ENCODE measurements at places on chromosomes 5 and 9.

DNA sequence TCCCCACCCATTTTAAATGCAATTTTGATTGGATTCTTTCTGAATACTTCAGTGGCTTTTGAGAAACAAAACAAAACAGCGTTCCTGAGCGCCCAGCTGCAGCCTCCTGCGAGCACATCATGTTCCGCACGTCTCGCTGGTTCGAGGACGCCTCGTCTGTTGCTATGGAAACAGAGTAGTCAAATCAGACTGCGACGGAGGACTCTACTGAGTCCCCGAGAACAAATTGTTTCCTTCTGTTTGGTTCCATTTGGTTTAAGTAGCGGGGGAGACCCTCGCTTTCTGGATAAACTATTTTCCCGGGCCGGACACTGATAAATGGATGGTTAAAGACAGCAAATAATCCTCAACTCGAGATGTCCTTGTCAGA is 69.0 kb downstream of the SLC28A3 start:
- DNase-seq = no peak

DNA sequence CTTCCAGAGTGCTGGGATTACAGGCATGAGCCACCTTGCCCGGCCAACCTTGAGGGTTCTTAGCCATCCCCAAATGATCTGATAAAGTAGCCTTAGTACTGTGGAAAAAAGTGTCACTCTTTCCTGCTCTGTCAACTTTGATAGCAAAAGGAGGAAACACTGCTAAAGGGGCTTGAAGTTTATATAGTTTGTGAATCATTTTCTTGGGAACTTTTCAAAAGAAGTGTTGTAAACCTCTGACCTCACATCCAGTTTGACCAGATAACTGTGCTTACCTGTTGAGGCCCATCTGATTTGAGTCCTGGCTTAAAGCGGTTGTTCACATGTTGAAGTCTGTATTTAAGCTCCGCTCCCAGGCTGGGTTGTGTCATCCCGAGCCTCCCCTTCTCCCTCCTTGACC is 303.3 kb downstream of the DOCK8 start:
- no peak for DNase-seq

DNA sequence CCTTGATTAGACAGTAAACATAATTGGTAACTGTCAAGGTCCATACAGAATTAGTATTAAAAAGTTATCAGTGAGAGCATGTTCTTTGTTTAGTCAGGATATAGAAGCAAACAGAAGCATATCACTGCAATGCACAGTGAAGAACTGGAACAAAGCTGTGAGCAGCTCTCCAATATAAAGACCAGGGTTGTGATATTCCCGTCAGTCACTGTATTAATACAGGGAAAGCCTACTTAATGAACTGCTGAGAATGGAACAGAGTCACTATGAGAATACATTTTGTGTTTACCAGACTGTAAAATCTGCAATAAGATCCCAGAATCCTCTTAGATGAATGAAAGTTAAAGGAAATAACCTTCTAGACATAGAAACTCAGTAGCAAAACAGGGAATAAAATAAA is 58.2 kb downstream of the EFNA5 start:
- no peak for DNase-seq

DNA sequence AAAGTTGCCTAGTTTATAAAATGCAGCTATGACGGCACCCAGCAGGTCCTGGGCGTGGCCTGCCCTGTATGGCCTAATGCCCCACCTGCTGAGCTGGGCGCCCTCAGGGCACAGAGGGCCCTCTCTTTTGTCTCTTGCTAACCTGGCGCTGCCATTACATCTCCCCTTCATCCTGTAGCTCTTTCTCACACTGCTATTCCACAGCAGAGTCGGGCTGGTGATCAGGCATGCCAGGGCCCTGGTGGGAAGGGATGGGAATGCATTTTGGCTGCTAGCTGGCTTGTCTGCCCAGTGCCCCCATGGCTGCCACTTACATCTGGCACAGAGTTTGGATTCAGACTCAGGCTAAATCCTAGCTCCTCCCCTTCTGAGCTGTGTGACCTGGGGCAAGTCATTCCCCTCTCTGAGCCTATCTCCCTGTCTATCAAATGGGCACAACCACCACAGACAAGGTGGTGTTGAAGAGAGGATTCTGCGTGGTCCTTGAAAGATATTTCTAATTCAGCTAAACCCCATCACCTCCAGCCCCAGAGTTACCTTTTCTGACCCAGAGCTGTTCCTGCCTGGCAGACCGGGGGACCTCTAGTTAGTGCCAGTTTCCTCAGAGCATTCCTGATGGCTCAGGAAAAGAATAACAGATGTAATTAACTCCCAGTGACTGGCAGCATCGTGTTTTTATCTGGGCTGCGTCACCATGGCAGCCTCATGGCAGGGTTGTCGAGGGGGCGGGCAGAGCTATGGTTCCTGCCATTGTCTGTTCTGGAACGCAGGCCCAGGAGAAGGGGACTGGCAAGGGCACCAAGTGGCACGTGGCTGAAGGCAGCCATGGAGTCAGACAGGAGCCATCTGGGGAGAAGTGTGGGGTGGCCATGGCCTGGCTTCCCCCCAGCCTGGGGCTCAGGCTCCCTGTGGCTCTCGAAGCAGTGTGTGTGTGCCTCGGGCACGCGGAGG is 6.3 kb downstream of the PRR7 start:
- no peak for DNase-seq

DNA sequence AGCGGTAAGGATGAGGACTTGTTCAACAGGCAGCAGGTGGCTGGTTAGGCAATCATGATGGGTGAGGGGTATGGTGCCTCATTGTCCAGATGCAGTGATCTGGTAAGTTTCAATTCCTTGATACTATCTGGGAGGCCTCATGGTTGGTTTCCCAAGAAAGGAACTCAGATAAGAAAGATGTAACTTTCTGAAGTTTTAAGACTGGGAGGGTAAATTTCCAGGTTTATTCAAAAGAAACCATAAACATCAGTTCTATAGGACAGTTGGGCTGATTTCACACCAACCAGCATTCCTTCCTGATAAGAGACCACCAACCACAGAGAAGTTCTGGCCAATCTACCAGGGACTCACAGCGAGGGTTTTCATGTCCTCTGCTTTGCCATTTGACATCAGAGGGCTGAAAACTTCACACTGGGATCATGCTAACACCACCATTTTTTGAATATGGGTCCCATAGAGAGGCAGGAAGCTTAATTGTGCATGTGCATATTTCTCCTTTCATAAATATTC is 773 bp upstream of the AGGF1 start:
- peak; percentile 14 for DNase-seq

GRCh38 chr5:10471677-10472076 is 30.0 kb downstream of the ROPN1L start:
- DNase-seq = no peak

DNA sequence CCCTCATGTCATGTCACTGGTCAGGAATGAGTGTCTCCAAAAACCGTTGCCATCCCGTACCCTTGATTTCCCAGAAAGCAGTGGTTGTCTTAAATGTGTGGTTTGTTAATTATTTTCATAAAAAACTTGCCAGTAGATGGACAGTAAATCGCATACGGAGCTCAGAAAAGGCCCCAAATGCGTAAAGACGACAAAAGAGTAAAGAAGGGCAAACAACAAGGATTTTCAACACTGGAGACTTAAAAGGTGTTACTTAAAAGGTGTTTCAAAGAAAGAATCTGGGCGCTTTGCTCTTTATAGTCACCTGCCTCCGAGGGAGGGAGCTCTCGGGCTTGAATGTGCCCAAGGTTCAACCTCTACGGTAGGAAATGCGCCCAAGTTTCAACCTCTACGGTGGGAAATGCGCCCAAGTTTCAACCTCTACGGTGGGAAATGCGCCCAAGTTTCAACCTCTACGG is 734 bp downstream of the KIF27 start:
- peak; percentile 51 for DNase-seq

- DNase-seq = no peak
Observed at GRCh38 chr9:134061688-134062371, 6.0 kb downstream of the BRD3 start.

DNA sequence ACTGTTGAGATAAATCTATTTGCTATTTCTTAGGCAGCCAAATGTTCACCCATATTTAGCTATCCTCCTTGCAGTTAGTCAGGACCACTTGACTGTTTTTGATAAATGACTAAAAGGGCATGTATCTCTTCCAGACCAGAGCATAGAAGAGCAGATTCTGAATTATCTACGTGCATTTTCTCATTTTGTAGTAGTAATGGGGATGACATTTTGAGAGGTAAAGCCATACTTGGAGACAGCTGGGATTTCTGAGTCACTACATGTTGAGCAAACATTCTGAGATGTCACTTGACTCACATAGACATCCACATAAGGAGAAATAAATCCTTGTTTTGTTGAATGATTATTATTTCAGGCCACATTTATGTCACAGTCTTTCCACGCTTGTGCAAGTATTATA is 297.6 kb downstream of the CDH10 start:
- DNase-seq = no peak

DNA sequence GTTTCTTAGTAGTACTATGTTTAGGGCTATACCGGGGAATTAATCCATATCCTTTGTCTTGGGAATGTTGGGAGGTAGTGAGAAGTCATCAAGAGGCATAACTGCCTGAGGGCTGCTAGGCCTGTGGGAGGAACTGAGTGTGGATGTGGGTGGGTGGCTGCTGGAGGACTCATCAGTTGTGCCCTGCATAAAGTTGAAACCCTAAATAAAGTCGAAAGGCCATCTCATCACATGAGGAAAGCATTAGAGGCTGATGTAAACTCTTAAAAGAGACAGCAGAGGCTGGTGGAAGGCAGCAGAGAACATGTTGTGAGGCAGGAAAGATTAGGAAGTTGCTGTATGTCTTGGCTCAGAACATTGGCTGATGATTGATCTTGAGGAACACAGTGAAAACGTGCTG is 143.8 kb downstream of the MAST4 start:
- DNase-seq = no peak

- no peak for DNase-seq
Observed at GRCh38 chr5:74040811-74041491, 415.0 kb downstream of the ARHGEF28 start.

GRCh38 chr9:116182876-116183275 is 29.3 kb downstream of the PAPPA start:
- no peak for DNase-seq

- DNase-seq = no peak
Observed at GRCh38 chr5:176134529-176135223, 103.5 kb upstream of the SIMC1 start.

DNA sequence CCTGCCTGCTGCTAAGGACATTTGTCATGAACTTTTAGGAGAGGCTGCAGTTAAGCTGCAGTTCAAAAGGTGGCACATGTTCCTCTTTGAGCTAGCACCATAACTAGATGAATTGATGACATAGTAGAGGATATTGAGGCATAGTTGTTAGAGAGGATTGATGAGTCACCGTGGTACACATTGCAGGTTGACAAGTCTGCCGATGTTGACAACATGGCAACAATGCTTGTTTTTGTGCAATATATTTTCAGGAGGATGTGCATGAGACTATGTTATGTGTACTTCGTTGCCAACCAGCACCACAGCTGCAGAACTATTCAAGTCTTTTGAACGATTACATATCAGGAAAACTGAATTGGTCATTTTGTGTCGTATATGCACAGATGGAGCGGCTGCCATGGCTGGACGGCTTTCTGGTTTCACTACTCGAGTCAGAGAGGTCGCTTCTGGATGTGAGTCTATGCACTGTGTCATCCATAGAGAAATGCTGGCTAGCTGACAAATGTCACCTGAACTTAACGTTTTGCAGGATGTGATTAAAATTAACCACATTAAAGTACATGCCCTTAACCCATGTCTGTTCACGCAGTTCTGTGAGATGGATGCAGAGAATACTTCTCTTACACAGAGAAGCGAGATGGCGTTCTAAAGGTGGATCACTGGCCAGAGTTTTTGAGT is 24.2 kb downstream of the ANP32B start:
- DNase-seq = no peak

DNA sequence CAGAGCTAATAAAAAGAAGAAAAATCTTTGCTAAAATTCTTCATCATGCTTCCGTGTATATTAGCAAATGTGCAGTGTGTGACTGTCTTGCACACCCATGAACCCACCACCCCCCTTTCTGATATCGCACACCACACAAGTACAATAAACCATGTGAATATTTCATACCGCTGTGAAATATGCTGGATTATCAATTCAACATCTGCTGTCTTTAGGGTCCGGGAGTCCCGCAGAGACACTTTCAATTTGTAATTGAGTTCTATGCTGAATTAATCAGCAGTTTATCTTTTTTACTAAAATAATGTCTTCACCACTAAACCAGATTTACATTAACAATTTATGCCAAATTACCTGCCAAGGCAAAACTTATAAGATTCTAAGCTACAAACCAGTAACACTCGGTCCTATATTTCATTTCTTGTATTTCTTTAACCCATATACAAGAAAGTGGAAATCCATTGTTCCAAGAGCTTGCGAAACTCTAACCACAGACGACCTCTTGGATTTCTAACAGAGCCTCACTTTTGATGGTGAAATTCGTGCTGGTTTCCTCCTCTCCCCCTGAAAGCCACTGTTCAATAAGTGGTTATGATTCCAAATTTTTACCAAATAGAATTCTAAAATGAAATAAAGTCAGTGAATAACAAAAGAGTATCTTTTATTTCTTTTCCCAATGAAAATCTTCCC is 44.2 kb downstream of the PSMB7 start:
- DNase-seq = peak; percentile 44

GRCh38 chr9:134033516-134034214 is 8.4 kb downstream of the BRD3OS start:
- no peak for DNase-seq

DNA sequence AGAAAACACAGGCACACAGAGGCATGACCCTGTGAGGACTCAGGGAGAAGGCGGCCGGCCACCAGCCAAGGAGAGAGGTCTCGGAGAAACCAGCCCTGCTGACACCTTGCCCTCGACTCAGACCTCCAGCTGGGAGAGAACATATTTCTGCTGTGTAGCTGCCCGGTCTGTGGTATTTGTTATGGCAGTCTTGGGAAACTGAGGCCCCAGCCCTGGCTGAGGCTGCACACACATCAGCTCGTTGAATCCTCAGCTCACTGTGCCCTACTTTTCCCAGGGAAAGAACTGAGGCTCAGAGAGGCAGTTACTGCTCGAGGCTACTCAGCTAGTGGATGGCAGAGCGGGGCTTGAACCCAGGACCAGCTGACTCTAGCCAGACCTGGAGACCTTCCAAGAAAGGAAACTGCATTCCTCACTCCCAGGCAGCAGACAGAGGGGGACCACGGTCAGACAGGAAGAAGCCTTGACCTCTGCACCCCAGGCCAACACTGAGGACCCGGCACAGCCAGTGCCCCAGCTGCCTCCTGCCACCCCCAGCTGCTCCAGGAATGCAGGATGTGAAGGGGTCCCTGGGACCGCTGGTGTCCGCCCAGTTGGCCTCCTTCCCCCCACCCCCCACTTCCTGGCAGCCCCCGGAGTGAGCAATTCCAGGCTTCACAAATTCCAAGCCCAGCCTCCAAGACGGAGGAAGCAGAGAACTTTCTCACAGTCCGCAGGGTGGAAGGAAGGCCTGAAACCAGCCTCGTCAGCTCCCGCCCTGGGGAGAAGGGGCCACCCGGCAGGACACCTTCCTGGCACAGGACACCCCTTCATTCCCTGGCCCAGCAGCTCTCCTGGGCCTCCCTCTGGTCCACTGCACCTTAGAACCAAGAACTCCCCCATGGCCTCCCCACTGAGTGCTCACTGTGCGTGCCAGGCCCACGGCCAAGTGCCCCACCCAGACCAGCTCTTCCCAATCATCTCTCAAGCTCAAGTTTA is 69.9 kb downstream of the LRSAM1 start:
- no peak for DNase-seq
